ENCODE measurements at places on chromosomes 6 and 20. TPM values are rescaled to one million over a fixed set of nuclear protein-coding genes. Genes with fewer than 3 reads are reported as not detected.

Gene NELFE
- total RNA-seq = 70.6 TPM

Gene TRIM40
- not detected for total RNA-seq

Gene HLA-DQB1
- 74.4 TPM for total RNA-seq

Gene FLRT3
- total RNA-seq = not detected

GRCh38 chr20:24993337-24994185 is 1.0 kb upstream of the APMAP start:
- peak overlapping the region; percentile 79 for H3K27ac ChIP-seq
- peaks cover 24% of the 10 kb centered on the region for H3K36me3 ChIP-seq
- peak overlapping the region; percentile 90 for H3K4me3 ChIP-seq
- peaks cover 10% of the 10 kb centered on the region for H3K27me3 ChIP-seq
- H3K4me1 ChIP-seq = peaks cover 54% of the 10 kb centered on the region

DNA sequence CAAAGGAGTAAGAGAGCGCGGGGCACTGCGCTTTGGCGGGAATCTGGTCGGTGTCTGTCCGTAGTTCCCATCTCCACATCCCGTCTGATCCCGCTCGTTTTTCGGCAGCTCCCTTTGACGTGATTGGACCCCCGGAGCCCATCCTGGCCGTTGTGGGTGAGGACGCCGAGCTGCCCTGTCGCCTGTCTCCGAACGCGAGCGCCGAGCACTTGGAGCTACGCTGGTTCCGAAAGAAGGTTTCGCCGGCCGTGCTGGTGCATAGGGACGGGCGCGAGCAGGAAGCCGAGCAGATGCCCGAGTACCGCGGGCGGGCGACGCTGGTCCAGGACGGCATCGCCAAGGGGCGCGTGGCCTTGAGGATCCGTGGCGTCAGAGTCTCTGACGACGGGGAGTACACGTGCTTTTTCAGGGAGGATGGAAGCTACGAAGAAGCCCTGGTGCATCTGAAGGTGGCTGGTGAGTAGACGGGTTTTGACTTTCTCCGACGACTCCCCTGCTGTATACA is 1.4 kb downstream of the BTN1A1 start:
- DNase-seq = peak; percentile 31
- peak overlapping the region; percentile 60 for H3K4me3 ChIP-seq
- peaks cover 44% of the 10 kb centered on the region for H3K27me3 ChIP-seq
- no peak overlapping the region for H3K27ac ChIP-seq
- H3K36me3 ChIP-seq = peaks cover 2% of the 10 kb centered on the region

DNA sequence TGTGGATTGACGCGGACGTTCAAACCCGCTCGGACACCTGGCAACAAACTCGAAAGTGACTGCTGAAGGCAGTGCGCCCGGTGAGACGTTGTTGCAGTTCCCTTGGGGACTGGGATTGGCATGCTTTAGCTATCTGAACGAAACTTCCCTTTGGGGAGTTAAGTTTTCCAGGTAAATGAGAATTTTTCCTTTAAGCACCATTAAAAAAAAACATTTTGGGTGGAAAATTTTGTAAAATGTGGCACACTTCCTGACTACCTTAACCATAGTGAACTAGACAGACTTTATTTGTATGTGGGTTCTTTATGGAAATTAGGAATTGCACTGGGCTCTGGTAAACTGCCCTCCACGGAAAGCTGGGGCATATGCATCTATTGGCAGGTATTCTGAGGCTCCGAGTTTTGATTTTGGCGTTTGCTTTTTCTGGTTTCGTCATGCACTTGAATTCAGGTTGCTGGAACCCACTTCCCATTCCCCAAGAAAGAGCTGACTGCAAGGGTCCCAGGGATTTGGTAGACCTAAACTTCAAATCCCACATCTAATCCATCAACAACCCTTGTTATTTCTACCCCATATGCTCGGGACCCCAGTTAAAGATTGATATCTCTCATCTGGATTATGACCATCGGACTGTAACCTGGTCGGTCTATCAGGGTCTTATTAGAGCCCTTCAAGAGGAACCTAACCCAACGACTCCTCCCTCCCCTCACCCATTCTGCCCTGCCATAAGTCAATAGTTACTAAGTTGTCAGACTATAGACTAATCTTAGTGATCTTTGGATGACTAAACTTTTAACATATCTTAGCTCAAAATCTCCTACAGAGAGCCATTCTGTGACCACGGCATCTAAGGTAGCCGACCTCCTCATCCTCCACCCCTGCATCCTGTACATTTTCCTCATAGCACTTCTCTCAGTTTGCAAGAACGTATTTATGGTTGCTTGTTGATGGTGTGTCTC is 800 bp upstream of the DYNLT1 start:
- H3K27ac ChIP-seq = peak overlapping the region; percentile 76
- H3K4me3 ChIP-seq = peak overlapping the region; percentile 100
- peak; percentile 44 for DNase-seq
- peaks cover 30% of the 10 kb centered on the region for H3K36me3 ChIP-seq
- H3K4me1 ChIP-seq = peaks cover 69% of the 10 kb centered on the region
